ENCODE measurements at places on chromosomes 11 and 22.

GRCh38 chr11:94884376-94884775, 89.0 kb downstream of the CWC15 start:
- H3K36me3 ChIP-seq, result peaks cover 2% of the 10 kb centered on the region
- peaks cover 4% of the 10 kb centered on the region for H3K4me1 ChIP-seq
- no peak overlapping the region for H3K4me3 ChIP-seq
- no peaks in the 10 kb centered on the region for H3K27me3 ChIP-seq

GRCh38 chr22:37623075-37624016, 14.7 kb downstream of the GGA1 start:
- H3K36me3 ChIP-seq, result peaks cover 94% of the 10 kb centered on the region
- DNase-seq, result no peak
- H3K27me3 ChIP-seq, result no peaks in the 10 kb centered on the region
- peak overlapping the region; percentile 17 for H3K27ac ChIP-seq
- no peak overlapping the region for H3K4me3 ChIP-seq

GRCh38 chr22:19714312-19715187, at the start of gene SEPTIN5:
SEPTIN5 (plus strand) TSS chr22:19714503; CDS start chr22:19714589, 86 bp downstream.
- H3K4me1 ChIP-seq, result peaks cover 62% of the 10 kb centered on the region
- no peaks in the 10 kb centered on the region for H3K27me3 ChIP-seq
- peaks cover 26% of the 10 kb centered on the region for H3K36me3 ChIP-seq
- H3K27ac ChIP-seq, result no peak within 1 kb of the TSS
- H3K4me3 ChIP-seq, result peak within 1 kb of the TSS; percentile 46

GRCh38 chr11:11989774-11990744, 18.4 kb downstream of the DKK3 start:
- H3K4me1 ChIP-seq, result peaks cover 34% of the 10 kb centered on the region
- no peak overlapping the region for H3K4me3 ChIP-seq
- H3K27ac ChIP-seq, result no peak overlapping the region
- no peaks in the 10 kb centered on the region for H3K27me3 ChIP-seq

DNA sequence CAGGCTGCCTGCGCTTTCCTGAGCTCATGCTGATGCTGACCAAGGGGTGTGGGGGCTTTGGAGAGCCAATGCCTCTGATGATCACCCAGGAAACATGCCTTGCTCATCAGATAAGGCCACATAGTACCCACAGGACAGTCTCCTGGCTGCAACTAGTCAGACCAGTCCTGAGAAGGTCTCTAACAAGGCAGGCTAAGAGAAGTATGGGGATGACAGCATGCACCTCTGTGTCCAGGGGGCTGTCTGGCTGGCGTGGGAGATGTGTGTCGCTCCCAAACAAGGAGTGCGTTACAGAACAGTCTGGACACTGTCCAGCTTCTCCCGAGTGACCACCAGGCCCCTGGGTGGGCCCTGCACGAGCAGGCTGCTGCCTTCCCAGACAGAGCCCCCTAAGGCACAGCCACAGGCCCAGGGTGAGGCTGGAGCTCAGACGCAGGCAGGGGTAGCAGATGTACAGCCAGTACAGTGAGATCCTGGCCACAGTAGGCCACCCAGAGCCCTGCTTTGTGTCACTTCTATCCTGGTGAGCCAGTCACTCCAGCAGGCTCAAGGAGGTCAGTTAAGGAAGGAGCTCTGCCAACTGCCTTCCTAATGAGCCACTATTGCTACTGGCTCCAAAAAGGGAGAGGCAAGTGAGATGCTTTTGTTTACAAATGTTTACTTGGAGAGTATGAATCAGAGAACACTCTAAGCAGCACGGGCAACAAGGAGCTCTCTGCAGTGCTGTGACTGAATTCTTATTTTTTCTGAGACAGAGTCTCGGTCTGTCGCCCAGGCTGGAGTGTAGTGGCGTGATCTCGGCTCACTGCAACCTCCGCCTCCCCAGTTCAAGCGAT, 66.0 kb upstream of the CLTCL1 start:
- DNase-seq, result peak; percentile 35
- no peak overlapping the region for H3K4me3 ChIP-seq
- H3K27me3 ChIP-seq, result no peaks in the 10 kb centered on the region

DNA sequence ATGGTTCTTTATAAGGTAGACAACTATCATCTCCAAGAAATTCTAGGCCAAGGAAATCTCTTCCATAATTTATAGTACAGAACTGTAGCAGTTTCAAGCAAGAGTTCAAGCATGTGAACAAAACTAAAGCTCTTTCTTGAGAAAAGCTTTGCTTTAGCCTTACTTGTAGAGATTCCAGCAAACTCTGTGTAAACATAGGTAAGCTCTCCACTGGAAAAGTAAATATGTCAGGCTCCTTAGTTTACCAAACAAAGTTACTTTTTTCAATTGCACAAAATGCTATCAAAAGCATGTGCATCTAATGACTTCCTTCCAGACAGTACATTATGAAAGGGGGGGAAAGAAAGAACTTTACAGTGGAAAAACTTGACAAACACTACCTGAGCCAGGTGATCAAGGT, 125.0 kb downstream of the SIK3 start:
- no peaks in the 10 kb centered on the region for H3K27me3 ChIP-seq
- no peaks in the 10 kb centered on the region for H3K36me3 ChIP-seq
- H3K27ac ChIP-seq, result no peak overlapping the region
- H3K4me1 ChIP-seq, result no peaks in the 10 kb centered on the region
- H3K4me3 ChIP-seq, result no peak overlapping the region

GRCh38 chr11:44494785-44495184, 70.7 kb upstream of the CD82 start:
- no peak overlapping the region for H3K4me3 ChIP-seq
- H3K36me3 ChIP-seq, result no peaks in the 10 kb centered on the region
- no peaks in the 10 kb centered on the region for H3K4me1 ChIP-seq
- H3K27ac ChIP-seq, result no peak overlapping the region
- no peak for DNase-seq

DNA sequence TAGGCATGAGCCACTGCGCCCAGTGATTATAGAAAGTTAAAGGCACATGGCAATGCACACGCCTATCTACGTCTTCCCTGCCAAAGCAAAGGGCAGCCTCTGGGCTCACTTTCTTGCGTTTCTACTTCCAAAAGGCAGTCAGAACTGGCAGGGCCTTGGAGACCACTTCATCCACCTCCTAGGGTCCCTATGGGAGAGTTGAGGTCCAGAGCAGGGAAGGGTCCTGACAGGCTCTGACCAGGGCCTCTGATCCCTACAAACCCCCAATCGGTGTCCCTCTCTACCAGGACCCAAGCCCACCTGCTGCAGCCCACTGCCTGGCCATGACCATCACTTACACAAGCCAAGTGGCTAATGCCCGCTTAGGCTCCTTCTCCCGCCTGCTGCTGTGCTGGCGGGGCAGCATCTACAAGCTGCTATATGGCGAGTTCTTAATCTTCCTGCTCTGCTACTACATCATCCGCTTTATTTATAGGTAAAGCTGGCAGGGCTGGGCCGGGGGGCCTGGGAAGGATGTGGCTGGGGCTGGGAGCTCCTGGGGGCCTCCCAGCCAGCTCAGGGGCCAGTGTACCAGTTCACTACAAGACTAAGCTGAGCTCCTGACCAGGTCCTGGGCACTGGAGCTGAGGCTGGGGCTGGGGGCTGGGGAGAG, 1.5 kb downstream of the BEST1 start:
- no peak overlapping the region for H3K27ac ChIP-seq
- no peak for DNase-seq
- peaks cover 50% of the 10 kb centered on the region for H3K4me1 ChIP-seq
- no peak overlapping the region for H3K4me3 ChIP-seq

DNA sequence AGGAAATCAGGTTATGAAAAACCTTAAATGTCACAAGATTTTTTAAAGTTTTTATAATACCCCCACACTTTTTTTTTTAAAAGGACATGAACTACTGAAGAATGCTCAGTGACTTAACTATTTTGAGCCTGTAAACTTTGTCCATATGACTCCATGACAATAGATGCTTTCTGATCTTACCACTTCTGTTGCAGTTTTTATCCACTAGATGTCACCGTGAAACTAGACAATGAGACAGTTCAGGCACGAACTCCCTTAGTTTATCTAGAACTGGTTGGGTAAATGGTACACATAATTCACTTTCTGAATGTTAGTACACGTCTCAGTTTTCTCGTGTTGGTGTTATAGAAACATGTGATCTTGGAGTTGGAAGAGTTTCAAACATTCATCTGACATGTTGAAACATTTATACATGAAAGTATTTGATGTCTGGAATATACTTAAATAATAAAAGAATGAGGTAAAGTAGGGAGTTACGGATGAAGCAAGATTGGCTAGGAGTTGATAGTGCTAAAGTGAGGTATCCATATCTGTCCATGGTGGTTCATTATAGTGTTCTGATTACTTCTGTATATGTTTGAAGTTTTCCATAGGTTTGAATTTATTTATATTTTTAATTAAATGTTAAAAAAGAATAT, 8.1 kb downstream of the CCDC15 start:
- no peaks in the 10 kb centered on the region for H3K36me3 ChIP-seq
- no peak overlapping the region for H3K27ac ChIP-seq
- no peak for DNase-seq
- H3K4me1 ChIP-seq, result no peaks in the 10 kb centered on the region
- no peaks in the 10 kb centered on the region for H3K27me3 ChIP-seq

- H3K36me3 ChIP-seq, result no peaks in the 10 kb centered on the region
- no peak overlapping the region for H3K4me3 ChIP-seq
These were observed 50.3 kb upstream of the FIBIN start for GRCh38 chr11:26943636-26944035.

GRCh38 chr11:587546-587945, 11.3 kb downstream of the PHRF1 start:
- no peaks in the 10 kb centered on the region for H3K4me1 ChIP-seq
- H3K27me3 ChIP-seq, result no peaks in the 10 kb centered on the region
- DNase-seq, result no peak
- H3K36me3 ChIP-seq, result peaks cover 86% of the 10 kb centered on the region
- H3K4me3 ChIP-seq, result no peak overlapping the region
- H3K27ac ChIP-seq, result no peak overlapping the region

GRCh38 chr22:38163844-38164550, 17.6 kb downstream of the PLA2G6 start:
- peaks cover 46% of the 10 kb centered on the region for H3K4me1 ChIP-seq
- H3K4me3 ChIP-seq, result no peak overlapping the region
- H3K27me3 ChIP-seq, result no peaks in the 10 kb centered on the region
- peaks cover 25% of the 10 kb centered on the region for H3K36me3 ChIP-seq
- no peak overlapping the region for H3K27ac ChIP-seq

- peak; percentile 10 for DNase-seq
- H3K36me3 ChIP-seq, result no peaks in the 10 kb centered on the region
- no peak overlapping the region for H3K27ac ChIP-seq
- peaks cover 4% of the 10 kb centered on the region for H3K4me1 ChIP-seq
- H3K27me3 ChIP-seq, result peaks cover 7% of the 10 kb centered on the region
These were observed 69.7 kb upstream of the MYOD1 start for GRCh38 chr11:17649696-17650095.

Measured in spinal cord (tissue), 10 donors.